GM23248 (cell line): ENCODE measurements at places on chromosomes 6 and 20.

DNA sequence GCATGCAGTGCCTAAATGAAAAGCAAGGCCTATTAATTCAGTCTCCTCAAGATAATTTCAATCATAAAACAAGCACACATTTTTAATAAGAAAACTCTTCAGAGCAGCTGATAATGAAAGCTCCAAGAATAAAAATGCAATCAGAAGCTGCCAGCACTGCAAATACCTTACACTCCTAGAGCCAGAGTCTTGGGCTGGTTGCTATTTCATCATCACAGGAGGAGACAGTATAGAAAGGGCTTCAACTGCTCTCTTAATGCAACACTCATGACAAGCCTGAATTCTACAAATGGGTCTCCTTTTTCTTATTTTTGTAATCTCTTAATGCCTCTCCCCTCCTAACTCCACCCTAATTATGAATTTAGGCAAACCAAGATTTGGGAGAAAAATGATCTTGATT lies 11.2 kb upstream of the MC3R start:
- DNase-seq = no peak

GRCh38 chr6:159557031-159557430 lies 136.0 kb downstream of the SOD2 start:
- DNase-seq = no peak

DNA sequence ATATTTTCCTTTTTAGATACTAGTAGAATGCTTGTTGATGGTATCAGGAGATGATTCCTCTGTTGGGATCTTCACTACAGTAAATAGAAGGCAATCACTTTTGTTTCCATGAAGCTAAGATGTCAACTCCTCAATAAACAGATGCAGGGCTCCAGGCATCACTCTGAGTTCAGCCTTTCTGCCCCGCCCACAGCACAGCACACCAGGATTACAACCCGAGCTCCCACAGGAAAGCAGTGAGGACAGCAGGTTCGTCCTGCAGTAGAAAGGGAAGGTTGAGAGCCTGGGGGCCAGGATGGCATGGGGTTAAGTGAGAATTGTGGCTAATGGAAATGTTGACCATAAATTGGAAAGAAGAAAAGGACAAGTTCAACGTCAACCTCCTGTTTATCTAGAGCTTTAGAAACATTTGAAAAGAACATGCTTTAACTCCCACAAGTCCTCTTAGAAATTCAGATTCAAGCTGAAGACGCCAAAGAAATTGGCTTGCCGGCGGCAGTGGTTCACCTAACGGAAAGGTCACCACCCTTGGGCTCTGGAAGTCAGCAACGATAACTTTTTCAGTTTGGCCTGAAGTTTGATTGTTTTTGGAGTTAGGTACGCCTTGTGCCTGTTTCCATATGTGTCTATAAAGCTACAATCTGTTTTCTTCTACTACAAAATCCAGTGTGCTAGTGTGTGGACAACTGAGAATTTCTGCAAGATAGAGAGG lies 144.4 kb upstream of the PDE10A start:
- no peak for DNase-seq

- peak; percentile 87 for DNase-seq
Observed at GRCh38 chr6:152089992-152090391, 282.5 kb downstream of the ESR1 start.

GRCh38 chr20:46509523-46509922 lies 3.8 kb downstream of the ZNF334 start:
- DNase-seq = no peak

- DNase-seq = no peak
Observed at GRCh38 chr20:7858734-7859250, 81.5 kb downstream of the HAO1 start.

GRCh38 chr6:113971741-113972140 lies 793 bp upstream of the HDAC2 start:
- DNase-seq = peak; percentile 45

- DNase-seq = peak; percentile 83
Observed at GRCh38 chr6:156731396-156731795, 45.8 kb upstream of the ARID1B start.

- DNase-seq = no peak
Observed at GRCh38 chr6:66173587-66173986, 466.6 kb upstream of the EYS start.

GRCh38 chr6:14428269-14428668 lies 310.7 kb downstream of the CD83 start:
- DNase-seq = no peak

DNA sequence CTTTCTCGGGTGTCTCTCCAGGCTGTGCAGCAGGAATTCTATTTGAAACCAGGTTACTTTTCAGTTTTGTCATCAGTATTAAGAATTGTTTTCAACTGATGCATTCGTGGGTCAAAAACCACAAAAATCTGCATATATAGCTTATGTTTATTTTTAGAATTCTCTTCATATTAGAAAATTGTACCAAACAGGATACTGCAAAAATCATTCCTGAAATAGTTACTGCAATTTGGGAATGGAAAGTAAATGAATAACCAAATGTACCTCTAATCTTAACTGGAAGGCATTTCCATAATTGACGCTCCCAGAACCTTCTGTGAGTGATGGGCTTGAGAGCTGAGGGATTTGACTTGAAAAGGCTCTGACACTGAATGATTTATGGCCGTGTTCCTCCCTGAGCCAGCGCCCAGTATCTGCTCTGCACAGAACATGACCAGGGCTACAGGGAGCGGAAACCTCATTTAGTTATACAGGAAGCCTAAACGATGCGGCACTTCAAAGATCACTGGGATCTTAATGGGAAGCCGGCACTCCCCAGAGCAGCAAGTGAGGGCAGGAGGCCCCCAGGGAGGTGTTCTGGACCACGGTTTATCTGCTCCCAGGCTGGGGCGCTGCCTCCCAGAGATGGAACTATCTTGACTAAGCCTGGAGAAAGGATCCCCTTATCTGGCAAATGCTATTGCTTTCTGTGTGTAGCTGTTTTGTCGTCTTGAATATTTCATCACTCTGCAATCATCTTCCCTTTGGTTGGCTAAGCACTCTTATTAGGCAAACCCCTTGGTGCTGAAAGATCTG lies 446.0 kb downstream of the QKI start:
- peak; percentile 22 for DNase-seq

- no peak for DNase-seq
Observed at GRCh38 chr20:8851446-8851845, 217.4 kb upstream of the PLCB4 start.

- DNase-seq = no peak
Observed at GRCh38 chr6:14273191-14273590, 155.6 kb downstream of the CD83 start.

DNA sequence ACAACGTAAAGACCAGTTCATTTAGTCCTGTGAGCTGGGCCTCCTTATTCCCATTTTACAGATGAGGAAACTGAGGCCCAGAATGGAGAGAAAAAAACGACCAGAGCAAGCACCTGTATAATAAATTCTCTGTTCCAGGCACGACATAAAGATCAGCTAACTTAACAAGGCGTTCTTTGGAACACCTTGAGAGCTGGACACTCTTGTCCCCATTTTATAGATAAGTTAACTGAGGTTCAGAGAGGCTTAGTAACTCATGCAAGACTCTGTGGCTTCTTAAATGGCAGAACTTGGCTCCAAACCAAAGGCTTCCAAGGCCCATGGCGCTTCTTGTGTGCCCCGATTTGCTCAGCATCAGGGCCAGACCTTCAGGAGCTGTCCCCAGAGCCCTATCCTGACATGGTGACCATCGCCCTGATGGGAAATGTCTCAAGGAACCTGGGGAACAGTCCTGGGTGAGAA lies 142.1 kb downstream of the VEGFA start:
- no peak for DNase-seq

GRCh38 chr6:35780719-35781118 lies at the start of gene CLPSL1:
Gene CLPSL1, plus strand, starts transcription at chr6:35781019. Its CDS starts 92 bp downstream, at chr6:35781111.
- DNase-seq = no peak

DNA sequence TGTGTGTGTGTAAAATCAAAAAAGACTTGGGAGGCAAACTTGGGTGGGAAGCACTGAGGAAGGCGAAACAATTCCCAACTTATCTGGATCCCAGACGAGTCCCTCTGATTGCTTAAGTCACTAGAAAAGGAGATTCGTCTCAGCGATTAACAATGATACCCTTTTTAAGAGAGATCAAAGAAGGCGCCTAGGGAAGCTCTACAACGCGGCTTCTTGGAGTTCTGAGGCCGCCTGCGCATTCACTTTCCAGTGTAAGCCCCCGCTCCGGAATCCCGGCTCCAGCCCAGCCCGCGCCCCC lies 8.7 kb upstream of the TBX18 start:
- DNase-seq = peak; percentile 45

DNA sequence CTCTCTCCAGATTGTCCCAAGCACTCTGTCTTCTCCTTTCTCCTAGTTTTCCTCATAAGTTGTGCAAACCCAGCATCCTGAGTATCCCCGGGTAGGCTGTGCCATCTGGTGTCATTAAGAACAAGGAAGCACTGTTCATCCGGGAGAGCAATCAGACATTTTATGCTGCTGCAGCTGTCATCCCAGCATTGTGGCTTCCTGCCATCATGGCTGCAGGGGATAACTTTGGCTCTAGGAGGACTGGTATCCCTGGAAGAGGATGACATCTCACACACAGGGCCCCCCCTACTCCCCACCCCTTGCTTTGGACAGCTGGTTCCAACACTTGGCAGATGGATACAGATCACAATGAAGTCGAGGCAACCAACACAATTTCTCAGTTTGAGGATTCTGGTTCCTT lies 1195.1 kb upstream of the MAP3K7 start:
- DNase-seq = no peak

- no peak for DNase-seq
Observed at GRCh38 chr20:48489656-48490055, 338.1 kb downstream of the PREX1 start.

DNA sequence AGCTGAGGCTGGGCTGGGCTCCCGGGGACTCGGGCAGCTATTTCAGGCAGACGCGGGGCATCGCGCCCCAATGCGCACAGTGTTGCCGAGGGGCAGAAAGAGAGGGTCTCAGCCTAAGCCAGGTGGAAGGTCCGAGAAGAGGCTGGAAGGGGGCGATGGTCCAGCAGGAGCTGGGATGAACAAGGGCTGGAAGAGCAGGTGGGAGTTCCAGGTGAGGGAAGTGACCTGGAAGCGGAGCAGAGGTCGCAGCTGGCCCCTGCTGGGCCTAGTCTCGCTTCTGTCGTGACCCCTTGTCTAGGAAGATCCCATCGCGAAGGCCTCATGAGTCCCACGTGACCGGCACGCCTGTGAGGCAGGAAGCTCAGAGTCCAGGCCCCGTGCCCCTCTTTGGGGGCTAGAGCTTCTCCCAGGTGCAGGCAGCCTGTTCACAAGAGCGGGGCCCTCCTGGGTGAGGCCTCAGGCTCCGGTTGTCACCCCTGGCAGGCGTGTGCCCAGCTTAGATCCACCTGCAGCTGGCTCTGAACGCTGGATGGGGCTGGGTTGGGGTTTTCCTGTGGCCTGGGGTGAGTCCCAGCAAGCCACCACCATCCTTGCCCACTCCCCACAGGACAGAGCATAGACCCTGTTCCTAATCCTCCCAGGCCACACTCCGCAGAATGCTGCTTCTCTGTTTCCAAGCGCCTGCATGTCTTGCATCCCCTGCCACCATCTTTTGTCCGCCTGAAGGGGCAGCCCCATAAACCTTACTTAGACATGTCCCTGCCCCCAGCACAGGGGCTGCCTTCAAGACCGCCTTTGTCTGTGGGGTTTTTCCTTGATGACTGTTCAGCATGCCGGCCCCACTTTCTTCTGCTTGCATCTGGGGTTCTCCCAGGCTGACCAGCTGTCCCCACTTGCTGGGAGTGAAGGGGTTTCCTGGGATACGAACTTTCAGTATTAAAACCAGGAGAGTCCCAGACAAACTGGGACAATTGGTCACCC lies 15.1 kb downstream of the SLC22A3 start:
- DNase-seq = no peak

DNA sequence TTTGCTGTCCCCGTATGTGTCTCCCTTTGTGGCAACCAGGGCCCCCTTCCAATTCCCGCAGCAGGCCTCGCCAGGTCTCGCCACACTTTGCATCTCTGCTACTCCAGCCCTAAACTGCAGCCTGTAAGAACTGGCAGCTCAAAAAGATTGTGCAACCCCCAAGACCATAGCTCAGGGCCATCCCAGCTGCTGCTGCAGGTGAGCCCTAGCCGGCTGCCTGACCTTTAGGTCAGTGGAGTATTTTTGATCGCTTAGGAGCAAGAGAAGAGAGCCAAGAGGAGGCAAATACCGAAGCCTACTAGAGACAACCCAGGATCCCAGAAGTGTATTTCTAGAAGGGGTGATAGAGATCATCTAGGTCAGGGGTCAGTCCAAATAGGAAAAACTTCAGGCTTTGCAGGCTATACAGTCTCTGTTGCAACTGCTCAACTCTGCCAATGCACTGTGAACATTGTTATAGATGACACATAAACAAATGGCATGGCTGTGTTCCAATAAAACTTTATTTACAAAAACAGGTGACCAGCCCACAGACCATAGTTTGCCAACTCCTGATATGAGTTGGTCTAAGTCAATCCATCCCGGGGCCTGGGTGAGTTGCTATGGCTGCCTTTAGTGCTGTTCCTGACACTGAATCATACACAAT lies 138.4 kb downstream of the EYA2 start:
- DNase-seq = no peak

DNA sequence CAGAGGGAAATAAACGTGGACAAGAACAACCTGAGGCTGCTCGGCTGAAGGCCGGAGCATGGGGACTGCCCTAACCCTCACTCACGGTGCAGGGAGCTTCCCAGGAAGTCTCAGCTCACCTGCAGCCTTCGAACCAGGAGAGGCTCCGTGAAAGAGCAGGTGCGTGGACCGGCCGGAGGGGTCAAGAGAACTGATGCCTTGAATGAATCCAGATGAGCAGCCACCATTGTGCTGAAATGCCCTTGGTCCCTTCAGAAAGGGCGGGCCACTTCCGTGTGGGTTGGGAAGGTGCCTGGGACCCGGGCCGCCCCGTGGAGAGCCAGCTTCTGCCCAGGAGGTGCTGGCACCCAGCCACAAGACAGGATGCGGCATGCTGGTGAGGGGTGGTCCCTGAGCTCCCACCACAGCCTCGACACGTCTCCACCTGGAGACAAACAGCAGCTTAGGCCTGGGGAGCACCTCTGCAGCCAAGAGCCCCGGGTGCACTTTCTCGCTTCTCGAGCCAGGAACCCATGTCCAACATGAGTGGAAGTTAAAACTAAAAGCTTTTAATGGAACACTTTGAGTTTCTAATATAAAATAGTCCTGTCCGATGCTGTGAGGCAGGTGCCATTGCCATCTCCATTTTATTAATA lies 83.5 kb downstream of the TTLL2 start:
- DNase-seq = no peak

GRCh38 chr6:105424175-105424783 lies 21.4 kb upstream of the PREP start:
- DNase-seq = peak; percentile 66
